NCI-H1436 treated with DMSO at 0.1 percent for 48 hours (cell line): ENCODE measurements at places on chromosomes 13 and 19.

GRCh38 chr13:57991041-57991440 is 359.5 kb downstream of the PCDH17 start:
- no peak for DNase-seq

DNA sequence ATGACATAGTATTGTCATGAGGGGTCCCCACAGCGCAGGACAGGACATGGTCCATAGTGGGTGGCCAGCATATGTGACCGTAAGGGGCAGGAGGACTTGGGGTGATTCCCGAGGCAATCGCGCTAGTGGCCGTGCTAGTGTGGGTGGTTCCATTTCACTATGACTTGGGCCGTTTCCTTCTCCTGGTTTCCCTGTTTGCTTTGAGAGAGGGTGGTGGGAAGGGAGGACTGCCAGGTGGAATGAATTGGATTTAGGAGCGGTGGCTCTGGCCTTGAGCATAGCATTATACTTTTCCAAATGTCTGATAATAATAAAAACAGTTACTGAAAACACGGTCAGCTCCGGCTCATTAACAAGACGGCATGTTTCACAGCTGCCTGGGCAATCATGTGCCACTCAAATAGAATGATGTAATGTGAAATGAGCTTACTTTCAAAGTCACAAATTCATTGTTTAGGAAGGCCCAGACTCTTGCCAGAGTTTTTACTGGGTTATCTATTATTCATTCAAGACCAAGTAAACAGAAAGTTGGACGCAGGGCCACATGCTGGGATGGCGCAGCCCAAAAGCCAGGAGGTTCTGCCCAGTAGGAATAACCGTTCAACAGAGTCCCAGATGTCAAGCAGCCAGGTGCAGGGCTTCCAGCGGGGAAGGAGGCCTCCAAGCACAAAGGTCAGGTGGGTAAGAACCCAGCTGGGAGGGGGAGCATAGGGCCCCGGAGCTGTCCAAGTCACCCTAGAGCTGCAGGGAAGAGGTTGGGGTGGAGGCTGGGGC is 19.6 kb upstream of the SLC15A1 start:
- no peak for DNase-seq

GRCh38 chr19:42191855-42192254 is 25.6 kb downstream of the DEDD2 start:
- DNase-seq: no peak

DNA sequence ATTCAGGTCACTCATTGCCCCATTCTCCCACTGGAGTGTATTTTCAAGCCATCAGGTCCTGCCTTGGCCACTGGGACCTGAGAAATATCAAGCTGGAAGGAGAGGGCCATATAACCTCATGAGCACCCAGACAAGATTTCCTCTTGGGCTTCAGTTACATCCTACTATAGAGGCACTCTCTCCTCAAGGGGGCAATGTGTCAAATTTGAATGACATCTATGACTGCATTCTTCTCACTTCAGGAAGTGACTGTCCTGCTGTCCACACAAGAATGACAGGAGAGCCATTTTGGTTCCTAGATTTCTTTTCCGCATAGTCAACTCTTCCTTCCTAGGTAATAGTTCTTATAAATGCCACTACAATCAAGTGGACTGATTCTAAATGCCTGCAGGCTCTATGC is 416.2 kb downstream of the DIAPH3 start:
- no peak for DNase-seq

GRCh38 chr13:34103854-34104253 is 285.9 kb downstream of the RFC3 start:
- DNase-seq: no peak

DNA sequence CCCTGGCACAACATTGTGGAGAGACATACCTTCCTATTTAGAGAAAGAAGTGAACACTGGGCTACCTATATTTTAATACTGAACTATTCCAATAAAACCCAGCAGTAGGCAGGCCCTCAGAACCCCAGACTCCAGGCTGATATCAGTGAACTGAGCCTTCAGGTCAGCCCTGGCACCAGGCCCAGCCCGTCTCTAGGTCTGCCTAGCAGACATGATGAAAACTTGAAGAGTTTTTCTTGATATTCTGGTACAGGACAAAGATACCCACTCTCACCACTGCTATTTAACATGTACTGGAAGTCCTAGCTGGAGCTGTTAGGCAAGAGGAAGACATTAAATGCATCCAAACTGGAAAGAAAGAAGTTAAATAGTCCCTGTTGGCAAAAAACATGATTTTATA is 396.6 kb upstream of the SPRY2 start:
- DNase-seq: no peak

DNA sequence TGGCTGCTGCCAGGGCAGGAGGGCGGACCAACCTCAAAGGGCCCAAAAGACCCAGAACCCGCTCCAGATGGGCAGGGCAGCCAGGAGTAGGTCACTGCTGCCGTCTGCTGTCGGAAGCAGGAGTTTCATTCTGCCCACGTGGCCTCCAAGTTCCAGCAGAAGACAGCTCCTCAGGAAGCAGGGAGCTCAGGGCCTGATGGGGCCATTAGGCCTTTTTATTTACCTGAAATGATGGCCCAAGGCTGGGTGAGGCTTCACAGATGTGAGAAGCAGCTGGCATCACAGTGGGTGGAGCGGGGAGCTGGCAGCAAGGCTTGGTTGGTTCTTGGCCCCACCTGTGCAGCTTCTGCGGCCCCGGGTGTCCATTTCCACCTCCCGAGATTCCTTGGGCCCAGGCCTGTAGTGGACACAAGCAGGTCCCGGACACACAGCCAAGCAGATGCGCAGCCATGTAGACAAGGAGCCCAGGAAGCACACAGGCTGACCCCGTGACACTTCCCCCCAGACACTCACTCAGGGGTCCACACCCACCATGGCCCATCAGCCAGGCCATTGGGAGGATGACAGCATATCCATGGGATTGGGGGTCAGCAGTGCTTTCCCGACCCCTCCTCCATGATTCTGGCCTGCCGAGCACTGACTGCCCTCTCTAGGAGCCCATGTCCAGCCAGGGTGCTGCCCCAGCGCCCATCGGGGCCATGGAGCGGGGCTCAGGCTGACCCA is 26.4 kb downstream of the C13orf46 start:
- no peak for DNase-seq

DNA sequence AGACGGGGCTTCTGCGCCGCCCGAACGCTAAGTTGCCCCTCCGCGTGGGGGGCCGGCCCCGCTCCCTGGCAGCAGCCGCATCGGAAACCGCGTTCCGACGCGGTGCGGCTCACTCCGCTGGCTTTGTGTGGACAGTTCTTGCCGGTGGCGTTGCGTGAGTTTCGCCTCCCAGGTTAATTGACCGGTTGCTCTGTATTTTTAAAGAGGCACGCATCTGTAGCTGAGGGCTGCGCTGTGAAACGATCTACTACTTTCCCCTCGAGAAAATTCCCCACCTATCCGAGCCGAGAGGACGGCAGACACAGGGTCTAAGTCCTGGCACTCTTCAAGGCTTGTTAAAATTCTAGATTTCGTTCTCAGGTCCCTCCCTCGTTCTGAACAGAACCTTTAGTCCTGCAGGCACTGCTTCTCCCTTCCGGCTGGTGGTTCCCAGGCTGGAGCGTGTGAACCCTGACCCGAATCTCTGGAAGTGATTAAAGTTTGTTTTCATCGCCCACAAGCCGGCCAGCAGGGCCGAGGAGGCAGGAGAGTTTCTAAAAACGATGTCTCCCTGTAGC is 933 bp downstream of the ARHGEF7 start:
- DNase-seq: no peak

DNA sequence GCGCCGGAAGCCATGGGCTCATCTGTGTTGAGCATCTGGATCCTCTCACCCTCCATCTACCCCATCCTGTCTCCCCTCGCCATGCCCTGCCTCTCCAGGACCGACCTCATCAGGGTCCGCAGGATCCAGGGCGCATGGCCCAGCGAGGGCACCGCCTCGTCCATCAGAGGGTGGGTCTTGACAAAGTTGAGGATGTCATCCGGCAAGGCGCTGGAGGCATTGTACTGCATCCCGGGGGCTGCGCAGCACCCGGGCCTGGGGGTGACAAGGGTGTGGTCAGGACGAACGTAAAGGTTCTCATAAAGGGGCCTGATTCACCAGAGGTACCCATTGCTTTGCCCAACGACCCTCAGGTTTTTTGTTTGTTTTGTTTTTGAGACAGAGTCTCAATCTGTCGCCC is 9.5 kb downstream of the SEMA6B start:
- DNase-seq: no peak

DNA sequence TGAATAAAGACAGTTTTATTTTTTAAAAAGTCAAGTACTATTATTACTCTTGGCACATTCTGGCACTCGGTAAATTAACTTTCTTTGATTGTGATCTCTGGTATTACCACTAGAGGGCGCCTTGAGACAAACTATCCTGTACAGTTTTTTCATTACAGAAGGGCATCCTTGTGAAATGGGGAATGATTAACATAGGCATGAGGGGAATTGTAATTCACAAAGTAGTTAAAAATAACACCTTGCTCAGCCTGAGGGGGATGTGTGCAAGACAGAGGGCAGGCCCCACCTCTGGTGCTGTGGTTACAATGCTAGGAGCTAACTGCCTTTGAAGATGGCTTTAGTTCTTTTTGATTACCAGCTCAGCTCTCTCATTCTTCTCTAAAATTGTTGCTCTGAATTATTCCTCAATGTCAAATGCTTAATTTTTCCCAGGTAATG is 24.2 kb upstream of the C1QTNF9B start:
- DNase-seq: no peak

- DNase-seq: no peak
Observed at GRCh38 chr13:109656206-109656605, 130.2 kb downstream of the IRS2 start.

DNA sequence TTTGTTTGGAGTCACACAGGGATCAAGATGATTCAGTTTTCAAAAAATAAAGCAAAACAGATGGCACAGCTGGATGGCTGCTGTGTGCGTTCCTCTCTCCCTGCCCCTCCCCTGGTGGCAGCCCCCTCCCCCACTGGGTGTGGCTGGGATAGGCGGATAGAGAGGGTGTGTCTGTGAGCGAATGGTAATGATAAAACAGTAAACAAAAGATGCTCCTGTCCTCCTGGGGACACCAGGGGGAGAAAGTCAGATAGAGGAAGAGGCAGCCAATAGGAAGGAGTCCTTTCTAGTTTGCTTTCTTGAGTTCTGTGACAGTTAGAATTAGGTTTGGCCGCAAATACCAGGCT is 6.5 kb downstream of the TMEM255B start:
- DNase-seq: no peak

DNA sequence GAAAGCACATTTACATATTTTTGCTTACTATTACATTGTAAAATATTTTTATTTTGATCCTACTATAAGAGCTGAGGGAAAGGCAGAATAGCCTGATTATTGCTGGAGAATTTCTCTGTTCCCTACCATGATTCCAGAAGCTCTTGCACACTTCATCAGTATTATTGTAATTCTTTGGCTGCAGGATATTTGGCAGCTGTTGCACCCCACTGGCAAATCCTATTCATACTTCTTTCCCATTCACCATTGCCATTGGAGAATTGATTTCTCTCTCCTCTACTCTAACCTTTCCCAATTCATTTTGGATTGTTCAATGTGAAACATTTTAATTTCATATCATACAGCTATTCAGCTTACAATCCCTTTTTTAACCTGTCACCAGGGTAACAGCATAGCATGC is 238.0 kb downstream of the GGACT start:
- no peak for DNase-seq

DNA sequence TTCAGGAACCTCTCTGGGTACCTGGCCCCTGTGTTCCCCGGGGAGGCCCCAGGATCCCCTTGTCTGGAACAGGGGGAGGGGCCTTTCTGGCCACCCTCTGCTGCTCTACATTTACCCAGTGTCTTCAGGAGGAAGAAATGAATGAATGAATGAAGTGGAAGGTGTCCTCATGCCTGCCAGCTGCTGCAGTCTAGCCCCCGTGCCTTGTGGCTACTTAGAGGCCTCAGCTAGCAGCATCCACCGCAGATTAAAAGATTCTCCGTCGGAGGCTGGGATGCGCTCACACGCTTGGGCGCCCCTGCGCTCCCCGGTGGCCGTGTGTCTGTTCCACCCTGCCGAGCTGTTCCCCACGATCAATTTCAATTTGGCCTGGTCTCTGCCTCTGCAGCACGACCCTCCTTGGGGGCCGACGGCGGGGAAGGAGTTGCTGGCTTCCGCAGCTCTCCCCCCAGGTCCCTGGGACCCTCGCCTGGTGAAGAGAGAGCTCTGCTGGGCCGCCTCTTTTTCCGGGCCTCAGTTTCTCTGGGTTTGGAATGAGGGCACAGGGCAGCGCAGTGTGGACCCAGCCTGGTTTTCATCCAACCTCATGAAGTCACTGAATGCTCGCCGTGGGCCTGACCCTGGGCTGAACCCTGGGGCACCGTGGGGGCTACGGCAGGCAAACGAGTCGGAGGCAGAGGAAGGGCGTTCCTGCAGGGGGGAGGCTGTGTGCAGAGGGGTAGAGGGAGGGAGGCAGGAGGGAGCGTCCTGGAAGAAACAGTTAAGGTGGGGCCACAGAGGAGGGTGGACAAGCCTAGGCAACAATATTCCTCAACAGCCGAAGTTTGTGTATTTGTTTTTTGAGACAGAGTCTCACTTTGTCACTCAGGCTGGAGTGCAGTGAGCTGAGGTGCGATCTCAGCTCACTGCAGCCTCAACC is 28.3 kb downstream of the EFNA2 start:
- no peak for DNase-seq

DNA sequence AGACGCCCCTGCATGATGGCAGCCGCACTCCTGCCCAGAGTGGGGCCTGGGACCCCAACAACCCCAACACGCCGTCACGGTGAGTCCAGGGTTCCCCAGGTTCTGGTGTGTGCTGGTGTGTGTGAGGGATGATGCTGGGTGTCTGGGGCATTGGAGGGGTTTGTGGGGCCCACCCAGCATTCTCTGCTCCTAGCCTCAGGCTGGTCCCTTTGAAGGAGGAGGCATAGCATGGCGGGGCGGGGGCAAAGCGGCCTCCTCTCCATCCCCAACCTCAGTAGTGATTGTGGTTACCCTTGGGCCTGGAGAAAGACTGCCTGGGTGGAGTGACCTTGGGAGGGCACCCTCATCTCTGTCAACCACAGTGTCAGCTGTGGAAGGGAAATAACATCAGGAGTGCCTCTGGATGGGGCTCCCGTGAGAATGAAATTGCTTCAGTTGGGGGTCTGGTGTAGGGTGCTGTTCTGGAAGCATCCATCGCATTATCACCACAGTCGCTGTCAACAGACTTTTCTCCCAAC is 7.1 kb upstream of the TIMM50 start:
- DNase-seq: no peak

DNA sequence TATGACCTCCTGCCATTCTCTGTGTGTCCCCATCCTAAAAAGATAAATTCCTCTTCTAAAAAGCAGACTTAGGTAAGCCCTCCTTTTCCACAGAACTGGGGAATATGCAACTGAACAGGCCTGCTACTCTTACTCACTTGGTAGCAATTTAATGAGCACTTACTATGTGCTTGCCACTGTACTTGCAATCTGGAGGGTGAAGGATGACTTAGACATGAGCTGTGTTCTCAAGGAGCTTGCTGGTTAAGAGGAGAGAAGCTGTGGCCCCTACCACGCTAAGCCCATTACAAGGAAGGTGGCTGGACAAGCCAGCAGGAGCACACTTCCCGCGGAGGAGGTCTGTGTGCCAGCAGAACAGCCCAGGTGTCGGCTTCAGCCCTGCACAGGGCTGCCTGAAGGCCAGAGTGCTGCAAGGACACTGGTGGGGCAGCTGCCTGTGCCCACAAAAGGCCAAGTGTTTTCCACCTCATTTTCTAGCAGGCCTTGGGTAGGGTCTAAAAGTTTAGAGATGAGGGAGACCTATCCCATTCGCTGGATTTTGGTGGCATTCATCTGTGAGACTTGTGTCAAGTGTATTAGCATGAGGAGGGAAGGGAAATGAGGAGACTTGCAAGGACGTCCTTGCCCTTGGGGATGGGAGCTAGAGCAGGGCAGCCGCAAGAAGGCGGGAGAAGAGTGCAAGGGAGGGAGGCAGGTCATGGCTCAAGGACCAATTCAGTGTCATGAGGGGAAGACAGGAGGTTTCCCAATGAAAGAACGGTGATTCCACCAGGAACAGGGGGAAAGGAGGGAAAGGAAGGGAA is 52.0 kb downstream of the COL4A1 start:
- DNase-seq: no peak
